A673 (cell line): ENCODE measurements at places on chromosomes 4 and X. TPM values are rescaled to one million over a fixed set of nuclear protein-coding genes. Genes with fewer than 3 reads are reported as not detected.

DNA sequence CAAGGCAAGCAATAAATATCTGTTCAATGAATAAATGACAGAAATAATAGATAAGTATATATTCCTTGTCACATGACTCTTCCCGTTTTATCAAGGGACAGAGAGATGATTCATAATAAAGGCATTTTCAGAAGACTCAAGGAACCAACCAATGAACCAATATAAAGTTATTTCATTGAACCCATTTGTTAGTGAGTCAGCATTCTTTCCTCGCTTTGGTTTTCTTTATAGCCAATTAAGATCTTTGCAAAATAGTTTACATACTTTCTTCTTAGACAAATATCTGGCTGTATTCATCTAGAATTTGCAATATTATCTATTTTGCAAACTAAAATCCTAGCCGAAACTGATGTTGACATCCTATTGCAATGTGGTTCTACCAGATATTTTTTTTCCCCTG is 269.4 kb downstream of the IL15 start:
- H3K27ac ChIP-seq, result no peak overlapping the region
- H3K27me3 ChIP-seq, result no peaks in the 10 kb centered on the region
- H3K4me1 ChIP-seq, result no peaks in the 10 kb centered on the region
- DNase-seq, result no peak
- H3K36me3 ChIP-seq, result no peaks in the 10 kb centered on the region

DNA sequence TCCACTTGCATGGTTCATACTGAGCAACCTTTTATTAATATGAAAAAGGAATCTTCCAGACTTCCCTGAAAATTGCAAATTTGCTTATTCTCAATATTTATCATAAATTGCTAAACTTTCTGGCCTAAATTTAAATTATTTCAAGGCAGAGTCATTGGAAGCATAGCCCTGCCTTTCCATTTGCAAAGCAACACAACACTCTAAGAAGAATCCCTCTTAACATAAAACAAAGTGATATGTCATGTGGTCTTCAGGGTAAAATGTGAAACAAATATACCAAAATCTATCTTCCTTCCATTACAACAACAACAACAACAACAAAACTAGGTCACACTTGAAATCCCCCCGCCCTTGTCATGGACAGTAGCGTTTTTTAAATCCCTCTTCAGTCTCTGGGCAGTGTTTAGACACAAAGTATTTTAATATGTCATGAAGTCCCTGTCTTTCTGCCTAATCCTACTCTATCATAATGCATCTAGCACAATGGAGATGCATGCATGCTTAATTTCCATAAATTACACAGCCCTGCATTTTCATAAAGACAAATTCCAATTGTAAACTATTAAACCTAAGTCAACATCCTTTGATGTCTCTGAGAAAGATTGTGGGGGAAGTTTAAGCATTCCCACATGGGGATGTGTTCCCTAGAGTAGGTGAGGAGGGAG is 668.9 kb upstream of the LCORL start:
- no peaks in the 10 kb centered on the region for H3K36me3 ChIP-seq
- no peaks in the 10 kb centered on the region for H3K4me1 ChIP-seq
- H3K4me3 ChIP-seq, result no peak overlapping the region

ATP6AP1 gene
- 77.1 and 77.5 TPM in 2 replicates for total RNA-seq

RAB28 gene
- total RNA-seq, result 22.6 and 24.8 TPM in 2 replicates

- DNase-seq, result no peak
- no peak overlapping the region for H3K27ac ChIP-seq
- no peaks in the 10 kb centered on the region for H3K27me3 ChIP-seq
- H3K4me1 ChIP-seq, result no peaks in the 10 kb centered on the region
- H3K4me3 ChIP-seq, result no peak overlapping the region
Observed at GRCh38 chrX:32195611-32196010, 1015.7 kb downstream of the DMD start.

DNA sequence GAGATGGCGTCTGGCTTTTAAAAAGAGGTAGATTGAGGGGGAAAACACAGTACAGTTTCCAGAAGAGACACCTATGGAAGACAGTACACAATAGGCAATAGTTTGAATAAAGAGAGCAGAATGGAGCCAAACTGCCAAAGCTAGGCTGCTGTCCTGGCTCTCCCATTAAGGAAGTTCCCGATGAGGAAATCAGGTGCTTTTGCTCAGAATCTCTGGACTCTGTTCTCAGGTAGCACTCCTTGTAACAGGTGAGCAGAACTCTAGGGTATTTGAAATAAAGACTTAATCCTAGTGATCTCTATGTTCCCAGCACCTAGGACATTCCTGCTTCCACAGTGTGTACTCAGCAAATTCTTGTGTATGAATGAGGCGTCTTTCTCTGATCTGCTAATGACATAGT is 1.6 kb downstream of the EGF start:
- no peaks in the 10 kb centered on the region for H3K36me3 ChIP-seq
- no peak for DNase-seq
- H3K27ac ChIP-seq, result peak overlapping the region; percentile 86
- H3K4me3 ChIP-seq, result peak overlapping the region; percentile 49
- peaks cover 33% of the 10 kb centered on the region for H3K4me1 ChIP-seq
- H3K27me3 ChIP-seq, result no peaks in the 10 kb centered on the region

LARP7 gene
- total RNA-seq, result 40.6 and 40.8 TPM in 2 replicates

DNA sequence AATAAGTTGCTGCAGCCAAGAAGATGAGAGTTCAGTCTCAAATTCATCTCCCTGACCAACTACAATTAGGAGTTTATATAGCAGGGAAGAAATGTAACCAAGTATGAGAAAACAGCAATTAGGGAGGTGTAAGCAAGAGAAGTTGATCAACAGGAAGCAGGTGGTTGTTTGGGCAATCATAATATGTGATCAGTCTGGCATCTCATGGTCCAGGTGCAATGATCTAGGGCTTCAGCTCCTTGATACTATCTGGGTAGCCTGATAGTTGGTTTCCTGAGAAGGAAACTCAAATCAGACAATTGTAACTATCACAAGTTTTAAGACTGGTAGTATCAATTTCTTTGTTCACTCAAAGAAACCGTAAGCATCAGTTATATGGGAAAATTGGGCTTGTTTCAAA is 1574.3 kb upstream of the PABPC4L start:
- no peak overlapping the region for H3K27ac ChIP-seq
- no peaks in the 10 kb centered on the region for H3K36me3 ChIP-seq
- no peak for DNase-seq
- H3K4me3 ChIP-seq, result no peak overlapping the region
- H3K27me3 ChIP-seq, result no peaks in the 10 kb centered on the region

DNA sequence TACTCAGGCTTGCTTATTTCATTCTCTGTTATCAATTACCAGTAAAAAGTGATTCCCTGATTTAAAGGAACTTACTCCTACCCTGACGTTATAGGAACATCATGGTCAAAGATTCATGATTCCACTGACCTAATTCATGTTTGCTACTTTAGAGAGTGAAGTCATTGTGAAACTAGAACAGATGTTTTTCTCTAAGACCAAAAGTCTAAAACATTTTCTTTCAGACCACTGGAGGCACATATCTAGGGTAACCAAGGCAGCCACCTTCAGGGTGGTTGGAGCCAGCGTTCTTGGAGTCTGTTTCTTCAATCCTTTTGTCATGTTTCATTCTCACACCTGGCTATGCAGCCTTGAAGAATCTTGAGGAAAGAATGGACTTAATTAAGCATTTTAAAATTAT is 77.8 kb downstream of the GALNTL6 start:
- H3K36me3 ChIP-seq, result no peaks in the 10 kb centered on the region
- no peaks in the 10 kb centered on the region for H3K4me1 ChIP-seq
- DNase-seq, result no peak
- no peaks in the 10 kb centered on the region for H3K27me3 ChIP-seq

DNA sequence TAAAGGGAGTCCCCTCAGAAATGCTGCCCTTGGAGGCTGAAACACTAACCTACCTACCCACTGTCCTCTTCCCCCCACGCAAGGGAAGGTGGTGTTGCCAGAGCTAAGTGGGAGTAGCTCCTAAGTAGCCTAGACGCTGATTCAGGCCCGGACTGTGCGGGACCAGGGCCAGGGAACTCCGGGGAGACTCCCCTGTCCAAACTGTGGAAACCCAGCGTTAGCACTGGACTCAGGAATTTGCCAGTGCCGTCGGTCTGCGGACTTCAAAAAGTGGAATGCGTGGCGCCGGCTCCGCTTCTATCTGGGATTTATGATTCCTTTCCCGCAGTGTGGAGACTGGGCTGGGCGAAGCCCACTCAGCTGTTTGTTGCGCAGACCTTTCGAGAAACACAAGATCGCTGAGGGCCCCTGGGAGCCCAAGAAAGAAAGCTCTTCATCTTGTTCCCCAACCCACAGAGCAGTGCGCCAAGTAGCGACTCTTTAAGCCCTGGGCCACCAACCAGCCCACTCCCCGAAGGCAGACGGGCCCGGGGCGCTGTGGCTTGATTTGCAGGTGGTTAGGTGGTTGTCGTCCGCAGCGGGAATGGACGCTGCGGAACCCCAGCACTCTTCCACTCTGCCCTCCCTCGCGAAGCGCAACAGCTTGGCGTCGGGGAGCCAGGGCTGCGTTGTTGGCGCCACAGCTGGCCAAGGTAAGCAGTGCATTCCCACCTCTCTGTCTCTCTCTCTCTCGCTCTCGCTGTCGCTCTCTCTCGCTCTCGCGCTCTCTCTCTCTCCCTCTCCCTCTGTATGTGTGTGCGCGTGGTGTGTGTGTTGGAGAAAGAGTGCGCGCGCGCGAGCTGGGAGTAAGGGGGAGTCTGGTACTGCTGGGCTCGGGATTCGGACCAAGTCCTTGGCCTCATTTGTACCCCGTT is 2.0 kb downstream of the TMEM255A start:
- peak; percentile 77 for DNase-seq
- no peaks in the 10 kb centered on the region for H3K36me3 ChIP-seq
- H3K4me3 ChIP-seq, result peak overlapping the region; percentile 37
- H3K4me1 ChIP-seq, result peaks cover 5% of the 10 kb centered on the region
- H3K27ac ChIP-seq, result no peak overlapping the region
- H3K27me3 ChIP-seq, result no peaks in the 10 kb centered on the region

ADH1A gene
- total RNA-seq, result not detected in 2 replicates

ANOS1 gene
- 0.06 and 0.07 TPM in 2 replicates for total RNA-seq

SRPX gene
- total RNA-seq, result 0.96 and 1.1 TPM in 2 replicates

DNA sequence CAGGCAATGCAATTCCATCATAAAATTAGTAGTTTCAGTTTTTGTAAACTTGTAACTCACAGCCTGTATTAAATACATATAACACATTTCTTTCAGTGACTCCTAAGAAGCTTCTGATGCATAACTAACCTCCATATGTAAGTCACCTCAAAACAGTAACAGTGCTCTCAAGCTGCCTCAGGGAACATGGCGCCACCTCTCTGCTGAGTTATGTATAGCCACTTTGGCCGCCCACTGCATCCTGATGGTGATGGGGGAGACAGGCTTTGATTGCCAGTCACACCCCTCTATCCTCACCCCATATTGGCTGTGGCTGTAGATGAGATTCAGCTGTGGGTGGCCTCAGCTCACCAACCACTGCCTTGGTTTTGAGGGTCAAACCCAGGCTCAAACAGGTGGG is 54.3 kb downstream of the LRBA start:
- H3K4me1 ChIP-seq, result no peaks in the 10 kb centered on the region
- no peak overlapping the region for H3K27ac ChIP-seq
- no peak overlapping the region for H3K4me3 ChIP-seq
- no peaks in the 10 kb centered on the region for H3K27me3 ChIP-seq
- peak; percentile 64 for DNase-seq
- H3K36me3 ChIP-seq, result no peaks in the 10 kb centered on the region

GRCh38 chr4:180558427-180558826 is 1684.8 kb upstream of the TENM3 start:
- H3K27ac ChIP-seq, result no peak overlapping the region
- H3K27me3 ChIP-seq, result no peaks in the 10 kb centered on the region
- H3K4me1 ChIP-seq, result peaks cover 45% of the 10 kb centered on the region
- no peaks in the 10 kb centered on the region for H3K36me3 ChIP-seq
- DNase-seq, result no peak

DNA sequence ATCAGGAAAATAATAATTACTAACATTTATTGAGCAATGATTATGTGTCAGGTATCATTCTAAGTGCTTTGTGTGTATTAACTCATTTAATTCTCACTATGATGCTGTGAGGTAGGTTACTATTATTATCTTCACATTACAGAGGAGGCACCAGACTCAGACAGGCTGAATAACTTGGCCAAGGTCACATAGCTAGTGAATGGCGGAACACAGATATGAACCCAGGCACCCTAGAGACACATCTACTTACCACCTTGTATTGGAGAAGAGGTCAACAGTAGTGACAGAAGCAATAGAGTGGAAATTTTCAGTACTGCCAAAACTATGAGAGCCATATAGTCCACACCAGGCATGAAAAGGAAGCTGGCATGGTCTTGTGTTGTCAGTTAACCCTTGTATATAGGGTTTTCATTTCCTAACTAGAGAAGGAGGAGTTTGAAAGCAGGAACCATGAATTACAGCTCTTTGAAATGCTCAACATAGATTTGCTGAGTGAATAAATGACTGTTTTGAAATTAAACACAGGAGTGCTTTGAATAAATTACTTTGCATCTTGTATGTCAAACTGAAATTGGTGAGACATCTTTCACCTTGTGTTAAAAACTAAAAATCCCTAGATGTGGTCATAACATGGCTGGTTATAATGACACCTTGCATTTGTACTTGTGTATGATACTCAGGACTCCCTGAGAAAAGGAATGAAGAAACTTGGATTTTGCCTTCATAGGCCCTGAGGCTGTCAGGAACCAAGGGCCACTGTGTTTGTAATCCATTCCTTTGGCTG is 71.8 kb downstream of the RTL9 start:
- H3K27ac ChIP-seq, result no peak overlapping the region
- no peaks in the 10 kb centered on the region for H3K36me3 ChIP-seq
- no peaks in the 10 kb centered on the region for H3K27me3 ChIP-seq
